ENCODE measurements at places on chromosomes 16 and 17.

- H3K27ac ChIP-seq, result peak overlapping the region; percentile 14
- H3K36me3 ChIP-seq, result peaks cover 74% of the 10 kb centered on the region
- no peaks in the 10 kb centered on the region for H3K27me3 ChIP-seq
- H3K4me1 ChIP-seq, result peaks cover 37% of the 10 kb centered on the region
- H3K4me3 ChIP-seq, result no peak overlapping the region
- no peak for DNase-seq
These were observed 63.2 kb downstream of the FOXK2 start for GRCh38 chr17:82582709-82583108.

- no peaks in the 10 kb centered on the region for H3K27me3 ChIP-seq
- H3K4me3 ChIP-seq, result no peak overlapping the region
- H3K4me1 ChIP-seq, result no peaks in the 10 kb centered on the region
- H3K27ac ChIP-seq, result no peak overlapping the region
- no peak for DNase-seq
- no peaks in the 10 kb centered on the region for H3K36me3 ChIP-seq
These were observed 53.7 kb downstream of the IQCK start for GRCh38 chr16:19771796-19772195.

- no peaks in the 10 kb centered on the region for H3K36me3 ChIP-seq
- H3K4me3 ChIP-seq, result peak overlapping the region; percentile 66
- H3K27me3 ChIP-seq, result peaks cover 38% of the 10 kb centered on the region
- peak overlapping the region; percentile 69 for H3K27ac ChIP-seq
- H3K4me1 ChIP-seq, result peaks cover 18% of the 10 kb centered on the region
- DNase-seq, result peak; percentile 69
These were observed 140.5 kb downstream of the SEC14L1 start for GRCh38 chr17:77281122-77281903.

- H3K27ac ChIP-seq, result no peak overlapping the region
- no peak overlapping the region for H3K4me3 ChIP-seq
- no peaks in the 10 kb centered on the region for H3K36me3 ChIP-seq
- DNase-seq, result no peak
- peaks cover 5% of the 10 kb centered on the region for H3K4me1 ChIP-seq
- peaks cover 43% of the 10 kb centered on the region for H3K27me3 ChIP-seq
These were observed 14.4 kb downstream of the EPOP start for GRCh38 chr17:38660097-38661025.

DNA sequence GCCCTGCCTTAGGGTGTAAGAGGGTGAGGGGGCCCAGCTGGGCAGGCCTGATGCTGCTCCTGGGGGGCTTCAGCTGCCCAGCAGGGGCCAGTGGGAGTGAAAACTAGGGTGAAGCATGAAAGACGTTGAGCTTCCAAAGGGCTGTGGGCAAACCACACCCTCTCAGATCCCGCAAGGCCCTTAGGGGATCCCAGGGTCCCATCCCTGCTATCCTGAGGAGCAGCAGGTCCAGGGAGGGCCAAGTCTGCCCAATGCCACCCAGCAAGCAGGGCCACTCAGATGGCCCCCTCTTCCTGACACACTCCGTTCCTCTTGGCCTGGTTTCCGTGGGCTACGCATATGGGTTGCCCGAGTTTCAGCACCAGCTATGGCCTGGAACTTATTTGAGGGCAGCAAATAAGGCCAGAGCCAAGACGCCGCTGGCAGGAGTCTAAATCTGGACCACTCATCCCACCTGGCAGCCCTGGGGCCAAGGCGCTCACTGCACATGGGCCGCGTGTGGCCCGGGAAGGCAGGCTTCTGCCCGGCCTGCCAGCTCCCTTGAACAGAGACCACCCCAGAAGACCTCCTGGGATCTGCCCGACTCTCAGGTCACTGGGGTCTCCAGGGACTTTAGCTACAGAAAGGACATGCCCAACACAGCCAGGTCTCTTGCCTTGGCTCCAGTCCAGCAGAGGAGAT, 4.2 kb downstream of the ATP2A3 start:
- peak overlapping the region; percentile 88 for H3K4me3 ChIP-seq
- H3K4me1 ChIP-seq, result peaks cover 70% of the 10 kb centered on the region
- H3K36me3 ChIP-seq, result peaks cover 45% of the 10 kb centered on the region
- no peak for DNase-seq
- peak overlapping the region; percentile 85 for H3K27ac ChIP-seq

Data from activated T-cell treated with anti-CD3 and anti-CD28 coated beads, Interleukin-2, amount 50 U/mL, for 24 hours (primary cell).